Uterus (tissue), 4 donors: ENCODE measurements at places on chromosomes 7 and 10.

GRCh38 chr10:59107147-59107546 is 69.3 kb upstream of the PHYHIPL start:
- DNase-seq: no peak

DNA sequence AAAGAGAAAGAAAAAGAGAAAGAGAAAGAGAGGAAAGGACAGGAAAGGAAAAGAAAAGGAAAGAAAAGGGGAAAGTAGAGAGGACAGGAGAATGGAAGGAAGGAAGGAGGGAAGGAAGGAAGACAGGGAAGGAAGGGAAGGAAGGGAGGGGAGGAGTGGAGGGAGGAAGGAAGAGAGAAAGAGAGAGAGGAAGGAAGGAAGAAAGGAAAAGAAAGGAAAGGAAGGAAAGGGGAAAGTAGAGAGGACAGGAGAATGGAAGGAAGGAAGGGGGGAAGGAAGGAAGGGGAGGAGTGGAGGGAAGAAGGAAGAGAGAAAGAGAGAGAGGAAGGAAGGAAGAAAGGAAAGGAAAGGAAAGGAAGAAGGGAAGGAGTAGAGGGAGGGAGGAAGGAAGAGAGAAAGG is 96.4 kb upstream of the APBB1IP start:
- DNase-seq: no peak

GRCh38 chr10:12484941-12485805 is 135.8 kb downstream of the CAMK1D start:
- no peak for DNase-seq

DNA sequence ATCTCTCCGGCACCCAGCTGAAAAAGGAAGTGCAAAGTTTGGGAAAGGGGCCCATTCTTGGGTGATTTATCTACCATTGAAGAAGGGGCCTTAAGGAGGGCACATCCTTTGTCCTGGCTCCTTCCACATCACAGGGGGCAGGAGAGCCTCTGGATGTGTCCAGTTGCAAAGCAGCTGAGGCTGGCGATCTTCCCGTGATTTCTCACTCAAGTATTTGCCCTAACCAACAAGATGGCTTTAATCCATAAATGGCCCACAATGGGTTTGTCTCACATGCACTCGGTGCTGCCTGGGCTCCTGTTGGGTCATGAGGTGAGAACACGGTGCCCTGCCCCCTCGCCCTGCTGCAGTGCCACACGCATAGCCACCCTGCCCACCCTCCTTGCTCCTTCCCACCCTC is 14.2 kb upstream of the FRMPD2 start:
- no peak for DNase-seq

DNA sequence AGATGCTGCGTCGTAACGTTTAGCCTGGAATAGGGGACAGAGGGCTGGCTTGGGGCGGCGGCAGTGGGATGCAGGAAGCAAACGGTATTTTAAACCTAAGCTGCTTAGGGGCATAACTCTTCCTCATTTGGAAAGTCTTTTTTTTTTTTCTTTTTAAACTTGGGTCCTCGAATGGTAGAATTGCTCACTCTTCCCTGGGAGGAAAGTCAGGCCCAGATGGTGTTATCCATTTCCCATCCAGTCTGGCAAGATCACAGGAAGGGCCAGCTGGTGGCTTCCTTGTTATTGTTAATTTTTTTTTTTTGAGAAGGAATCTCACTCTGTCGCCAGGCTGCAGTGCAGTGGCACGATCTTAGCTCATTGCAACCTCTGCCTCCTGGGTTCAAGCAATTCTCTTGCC is 56.6 kb downstream of the TMEM209 start:
- no peak for DNase-seq

DNA sequence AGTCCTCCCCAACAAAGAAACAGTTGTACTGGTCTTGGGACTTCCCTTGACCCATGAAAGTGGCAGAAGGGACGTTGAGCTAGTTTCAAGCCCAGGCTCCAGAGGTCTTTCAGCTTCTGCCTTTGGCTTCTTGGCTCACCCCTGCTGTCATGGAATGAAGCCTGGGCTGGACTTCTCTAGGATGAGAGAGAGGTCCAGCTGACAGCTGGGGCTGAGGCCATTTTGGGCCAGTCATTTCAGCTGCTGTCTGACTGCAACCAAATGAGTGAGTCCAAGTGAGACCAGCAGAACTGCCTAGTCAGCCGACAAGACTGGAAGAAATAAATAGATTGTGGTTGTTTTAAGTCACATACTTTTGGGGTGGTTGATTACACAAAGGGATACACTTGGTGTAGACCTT is 76.6 kb downstream of the TMEM178B start:
- DNase-seq: no peak

GRCh38 chr10:118827053-118827452 is 72.3 kb upstream of the CACUL1 start:
- DNase-seq: no peak

- DNase-seq: no peak
Measured at GRCh38 chr10:77899080-77899477, 27.5 kb downstream of the DLG5 start.

DNA sequence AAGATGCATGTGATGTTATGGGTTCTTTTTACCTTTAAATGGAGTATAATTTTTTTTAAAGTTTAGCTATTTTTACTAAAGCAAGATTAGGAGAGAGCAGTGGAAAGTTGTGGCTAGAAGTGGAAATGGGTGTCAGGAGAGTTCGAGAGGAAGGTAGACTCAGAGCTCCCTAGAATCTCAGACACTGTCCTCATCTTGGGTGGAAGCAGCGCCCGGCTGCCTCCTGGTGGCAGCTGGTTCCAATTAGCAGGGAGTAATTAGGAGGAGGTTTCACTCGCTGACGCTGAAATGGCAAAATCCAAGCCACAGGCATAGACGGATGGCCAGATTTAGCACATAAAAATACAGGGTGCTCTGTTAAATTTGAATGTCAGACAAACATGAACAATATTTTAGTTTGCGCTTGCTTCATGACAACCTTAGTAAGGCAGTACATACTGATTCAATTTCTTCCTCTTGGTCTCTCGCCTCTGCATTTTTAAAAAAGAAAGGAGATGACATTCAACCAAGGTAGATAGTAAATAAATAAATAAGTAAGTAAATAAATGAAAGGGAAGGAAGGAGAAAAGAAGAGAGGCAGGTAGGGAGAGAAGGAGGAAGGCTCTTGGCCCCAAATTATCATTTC is 58.5 kb downstream of the LGI1 start:
- DNase-seq: peak; percentile 37

GRCh38 chr10:35409808-35410207 is 73.5 kb downstream of the CCNY start:
- no peak for DNase-seq

GRCh38 chr7:142548978-142549377 is 200.3 kb upstream of the PRSS1 start:
- DNase-seq: no peak

DNA sequence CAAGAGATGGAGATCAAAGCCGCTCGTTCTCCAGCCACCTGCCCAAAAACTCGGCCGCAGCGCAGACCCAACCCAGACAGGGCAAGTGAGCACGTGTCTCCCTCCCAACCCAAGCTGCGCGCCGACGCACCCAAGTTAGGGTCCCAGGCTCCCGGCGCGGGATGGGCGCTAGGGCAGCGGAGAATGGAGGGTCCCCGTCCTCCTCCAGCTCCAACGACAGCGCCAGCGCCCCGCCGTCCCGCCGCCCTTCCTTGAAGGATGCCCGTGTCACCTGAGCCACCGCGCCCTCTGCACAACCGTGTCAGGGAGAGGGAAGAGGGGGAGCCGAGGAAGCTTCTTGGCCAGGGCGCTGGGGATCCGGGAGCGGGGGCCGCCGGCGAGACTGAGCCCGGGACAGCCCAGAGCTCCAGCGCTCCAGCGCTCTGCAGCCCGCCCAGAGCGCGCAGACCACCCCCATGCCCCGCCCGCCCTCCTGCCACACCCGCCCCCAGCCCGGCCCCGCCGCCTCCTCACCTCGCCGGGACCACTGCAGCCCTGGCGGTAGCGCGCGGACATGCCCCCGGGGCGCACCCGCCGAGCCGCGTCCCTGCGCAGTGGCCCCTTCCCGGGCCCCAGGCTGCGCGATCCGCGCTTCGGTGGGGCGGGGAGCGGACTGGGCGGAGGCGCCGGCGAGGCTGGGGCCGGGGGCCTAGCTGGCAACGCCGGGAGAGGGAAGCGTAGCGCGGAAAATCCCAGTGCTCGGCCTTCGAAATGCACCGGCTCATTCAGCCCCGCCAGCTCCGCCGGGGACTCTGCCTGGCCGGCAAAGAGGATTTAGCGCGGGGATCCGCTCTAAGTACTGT is at the start of gene SLC16A12:
Gene SLC16A12 (minus strand): TSS at position 424 of the 842 bp plus-strand sequence. CDS start 73,016 bp downstream, outside the sequence.
- no peak for DNase-seq

- DNase-seq: no peak
Measured at GRCh38 chr10:35937546-35937945, 295.4 kb upstream of the FZD8 start.

GRCh38 chr10:60823324-60823723 is 45.0 kb downstream of the CDK1 start:
- no peak for DNase-seq

DNA sequence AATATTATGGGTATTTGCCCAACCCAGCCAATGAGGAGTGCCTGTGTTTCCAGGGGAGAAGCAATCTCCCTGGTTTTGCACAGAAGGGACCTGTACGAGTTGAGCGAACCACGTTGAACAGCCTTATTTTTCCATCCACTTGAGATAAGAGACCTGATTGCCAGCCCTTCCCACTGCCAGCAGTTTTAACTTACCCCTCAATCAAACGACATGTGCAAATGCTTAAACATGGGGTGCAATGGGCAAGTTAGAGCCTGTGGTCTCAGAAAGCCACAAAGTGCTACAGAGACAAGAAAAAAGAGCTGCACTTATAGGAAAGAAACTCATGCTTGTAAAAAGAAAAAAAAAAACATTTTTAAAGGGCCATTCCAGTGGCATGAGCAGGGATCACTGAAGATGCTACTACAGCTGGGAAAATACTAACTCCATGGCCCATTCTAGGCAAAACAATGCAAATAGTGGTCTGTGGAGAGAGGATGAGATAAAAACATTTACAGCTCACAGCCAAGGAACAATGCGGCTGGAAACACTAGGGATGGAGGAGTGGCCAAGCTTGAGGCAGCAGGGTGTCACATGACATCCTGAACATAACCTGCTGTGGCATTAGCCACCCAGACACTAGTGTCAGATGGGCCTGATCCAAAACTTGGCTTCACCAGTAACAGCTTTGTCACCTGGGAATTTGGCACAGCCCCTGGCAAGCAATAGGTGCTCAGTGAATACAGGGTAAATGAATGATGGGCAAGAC is 162.8 kb downstream of the ELMO1 start:
- DNase-seq: no peak

DNA sequence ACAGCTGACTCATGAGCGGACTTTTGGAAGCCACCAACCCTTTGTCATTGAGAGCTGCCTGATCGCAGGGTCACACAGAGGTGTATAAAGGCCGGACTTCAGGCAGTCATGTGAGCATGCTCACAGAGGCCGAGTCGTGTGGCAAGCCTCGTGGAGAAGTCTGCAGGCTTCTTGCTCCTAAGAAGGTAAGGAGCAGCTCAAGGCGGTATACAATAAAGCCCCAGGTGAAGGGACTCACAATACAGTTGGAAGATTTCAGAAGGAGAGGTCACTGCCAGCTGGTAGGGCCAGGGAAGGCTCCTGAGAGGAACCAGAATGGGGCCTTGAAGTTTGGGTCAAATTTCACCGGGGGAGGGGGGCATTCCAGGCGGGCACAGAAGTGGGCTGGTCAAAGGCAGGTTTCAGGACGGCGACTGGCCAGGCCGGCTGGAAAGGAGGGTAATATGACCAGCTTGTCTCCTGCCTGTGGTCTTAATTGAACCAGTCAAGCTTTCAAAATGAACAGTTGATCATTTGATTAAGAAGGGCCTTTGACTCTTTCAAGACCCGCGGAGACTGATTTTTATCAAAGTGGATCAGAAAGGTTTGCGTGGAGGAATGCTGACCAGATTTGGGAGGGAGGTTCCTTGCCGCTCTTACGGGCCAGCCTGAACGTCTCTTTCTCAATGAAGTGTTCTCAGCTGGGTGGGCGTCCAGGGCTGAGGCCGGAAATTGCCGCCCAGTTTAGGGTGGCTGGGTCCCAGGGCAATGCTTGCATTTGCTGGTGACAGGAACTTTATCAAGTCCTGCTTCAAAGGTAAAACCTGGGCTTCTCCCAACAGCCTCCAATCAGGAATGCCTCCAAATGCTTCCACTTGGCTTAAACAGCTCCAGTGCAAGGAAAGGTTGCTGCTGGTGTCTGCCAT is 178.6 kb downstream of the EMX2 start:
- DNase-seq: no peak

DNA sequence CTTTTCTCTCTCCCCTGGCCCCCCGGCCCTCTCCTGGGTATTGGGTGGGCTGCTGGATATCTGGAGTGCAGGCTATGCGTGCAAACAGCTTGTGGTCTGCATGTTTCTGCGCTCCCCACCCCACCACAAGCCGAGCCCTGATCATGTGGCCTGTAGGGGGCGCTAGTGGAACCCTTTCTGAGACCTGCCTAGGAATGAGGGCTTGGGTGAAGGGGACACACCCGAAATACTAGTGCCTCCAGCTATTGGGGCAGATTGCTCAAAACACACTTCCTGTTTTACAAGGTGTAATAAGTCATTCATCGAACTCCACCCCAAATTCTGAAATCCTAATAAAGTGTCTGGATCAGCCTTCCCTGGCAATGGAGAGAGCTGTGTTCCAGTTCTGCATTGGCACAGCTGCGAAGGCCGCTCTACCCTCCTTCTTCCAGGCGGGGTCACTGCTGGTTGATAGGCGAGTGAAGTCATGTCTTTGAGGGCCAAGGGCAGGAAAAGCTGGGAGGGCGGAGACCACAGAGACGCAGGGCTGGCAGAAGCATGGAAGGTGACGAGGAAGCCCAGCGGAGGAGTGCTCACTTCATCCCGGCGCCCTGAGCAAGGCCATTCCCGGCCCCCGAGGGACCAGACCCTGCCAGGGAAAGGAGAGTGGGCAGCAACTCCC is 19.8 kb upstream of the PRRT4 start:
- DNase-seq: no peak

GRCh38 chr10:87696922-87697745 is 37.5 kb downstream of the PAPSS2 start:
- no peak for DNase-seq

- no peak for DNase-seq
Measured at GRCh38 chr7:1924258-1924817, 254.3 kb downstream of the ELFN1 start.

GRCh38 chr10:23367896-23368595 is 23.4 kb upstream of the C10orf67 start:
- DNase-seq: no peak

GRCh38 chr10:132264966-132265889 is 42.5 kb downstream of the STK32C start:
- no peak for DNase-seq

DNA sequence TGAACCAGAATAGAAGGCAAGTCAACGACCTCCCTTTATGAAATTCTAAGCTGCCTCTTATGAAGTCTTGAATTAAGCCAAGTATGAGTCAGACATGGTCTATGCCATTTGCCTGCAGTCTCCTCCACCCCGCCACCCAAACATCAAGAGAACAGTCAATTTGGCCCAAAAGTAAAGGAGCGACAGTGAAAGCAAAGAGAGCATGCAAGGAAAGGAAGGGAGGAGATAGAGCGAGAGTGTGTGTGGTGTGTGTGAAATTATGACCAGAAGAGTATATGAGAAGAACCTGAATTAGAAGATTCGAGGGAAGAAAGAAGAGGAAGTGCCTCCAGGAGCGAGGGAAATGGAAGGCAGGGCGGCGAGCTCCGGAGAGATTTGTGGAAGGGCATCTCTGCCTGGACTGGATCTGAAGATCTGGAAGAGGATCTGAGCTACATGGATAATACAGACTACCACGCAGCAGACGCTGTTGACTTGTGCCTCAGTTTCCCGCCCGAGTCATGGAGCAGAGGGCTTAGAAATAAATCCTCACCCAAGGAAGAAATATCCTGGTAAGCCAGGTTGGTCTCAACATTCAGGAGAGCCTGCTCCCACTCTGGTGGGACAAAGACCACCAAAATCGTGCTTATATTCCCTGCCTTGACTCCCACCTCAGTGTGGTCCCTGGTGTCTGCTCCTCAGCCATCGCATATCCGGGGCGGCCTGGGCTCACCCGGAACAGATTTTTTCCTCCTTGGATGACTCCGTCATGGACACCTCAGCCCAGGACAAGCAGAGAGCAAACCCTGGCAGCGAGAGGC is 459 bp downstream of the ZDHHC6 start:
- DNase-seq: no peak
